T follicular helper cell (primary cell): ENCODE measurements at places on chromosomes 5 and 9.

DNA sequence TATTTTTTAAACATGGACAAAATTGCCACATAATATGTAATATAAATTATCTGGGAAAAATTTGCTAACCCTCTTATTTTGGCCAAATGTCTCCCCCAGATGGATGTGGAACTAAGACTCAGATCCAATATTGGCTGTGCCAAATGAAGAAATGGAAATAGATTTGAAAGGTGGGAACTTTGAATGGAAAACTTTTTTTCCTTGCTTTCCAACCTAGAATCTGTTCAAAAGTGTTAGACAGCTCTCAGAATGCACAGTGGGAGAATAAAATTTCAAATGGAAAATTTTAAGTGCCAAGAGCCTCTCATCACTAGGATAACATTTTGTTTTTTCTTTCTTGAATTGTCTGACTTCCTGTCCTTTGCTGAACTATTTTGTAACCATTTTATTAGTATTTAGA lies 142.6 kb upstream of the GAS1 start:
- DNase-seq = no peak

GRCh38 chr5:109177227-109177626 lies 232.5 kb downstream of the PJA2 start:
- no peak for DNase-seq

DNA sequence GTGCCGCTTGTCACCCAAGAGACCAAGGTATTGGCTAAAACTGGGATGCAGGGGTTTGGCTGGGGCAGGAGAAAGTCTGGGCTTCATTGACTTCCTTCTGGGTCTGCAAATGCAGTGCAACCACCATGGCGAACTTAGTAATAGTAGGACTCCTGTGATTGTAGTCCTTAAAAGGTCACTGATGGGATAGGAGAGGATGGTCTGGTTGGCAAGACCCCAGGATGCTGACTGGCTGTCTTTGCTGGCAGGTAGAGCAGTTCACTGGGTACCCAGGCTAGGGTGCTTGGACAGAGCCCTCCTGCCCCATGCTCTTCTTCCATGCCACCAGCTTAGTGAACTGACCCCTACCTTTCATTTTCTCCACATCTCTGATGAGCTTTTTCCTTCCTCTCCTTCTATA lies 37.2 kb downstream of the ANGPTL2 start:
- DNase-seq = no peak

DNA sequence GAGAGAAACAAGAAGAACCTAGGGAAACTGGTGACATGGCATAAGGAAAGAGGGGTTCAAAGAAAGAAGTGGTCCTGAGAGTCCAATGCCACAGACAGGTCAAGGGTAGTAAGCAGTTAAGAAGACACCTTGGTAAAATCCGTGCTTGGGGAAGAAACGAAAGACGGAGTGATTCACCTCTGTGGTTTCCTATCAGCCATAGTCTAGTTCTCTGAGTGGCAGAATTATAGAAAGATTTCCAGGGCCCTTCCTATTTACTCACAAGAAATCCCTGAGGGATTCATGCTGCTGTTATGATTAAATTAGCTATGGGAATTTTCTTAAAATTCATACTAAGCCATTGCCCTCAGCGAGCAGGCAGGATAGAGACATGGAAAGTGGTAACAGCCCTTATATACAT lies 31.7 kb downstream of the IL33 start:
- DNase-seq = no peak

- DNase-seq = peak; percentile 40
Measured at GRCh38 chr9:36995927-36996705, 38.0 kb downstream of the PAX5 start.

DNA sequence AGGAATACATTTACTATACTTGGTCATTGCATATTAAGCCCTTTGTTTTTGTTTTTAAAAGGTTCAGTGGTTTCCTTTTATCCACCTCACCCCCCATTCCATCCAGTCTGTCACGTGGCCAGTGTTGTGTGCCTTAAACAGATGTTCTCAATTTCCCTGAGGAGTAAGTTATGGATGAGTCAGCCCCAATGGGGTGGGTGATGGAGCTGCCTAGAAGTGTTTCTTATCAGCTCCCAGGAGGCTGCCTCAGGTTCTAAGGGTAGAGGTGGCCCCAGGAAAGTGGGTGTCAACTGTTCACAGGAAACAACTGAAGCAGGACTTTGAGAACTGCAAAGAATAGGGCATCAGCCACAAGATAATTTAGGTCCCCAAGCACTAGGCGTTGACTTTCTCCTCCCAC lies 41.1 kb downstream of the ACTBL2 start:
- DNase-seq = no peak
